ENCODE measurements at places on chromosomes 2 and 18.

- DNase-seq = no peak
Observed at GRCh38 chr2:98379311-98380202, 33.3 kb downstream of the CNGA3 start.

DNA sequence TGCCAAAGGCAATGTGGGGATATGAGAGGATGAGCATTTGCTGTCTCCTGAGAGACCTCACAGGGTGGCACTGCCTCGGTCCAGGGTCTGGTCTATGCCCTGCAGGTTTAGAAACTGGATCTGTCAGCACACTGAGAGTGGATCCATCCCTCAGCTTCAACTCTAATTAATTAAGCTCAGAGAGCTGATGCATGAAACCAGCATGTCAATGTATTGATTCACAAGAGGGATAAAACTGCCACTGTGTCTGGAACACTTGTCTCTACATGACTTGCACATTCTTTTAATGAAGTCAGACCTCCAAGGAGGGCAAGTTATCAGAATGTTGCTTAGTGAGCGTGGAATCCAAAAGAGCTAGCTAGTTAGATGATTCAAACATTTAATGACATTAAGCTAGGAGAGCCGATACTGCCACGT, 22.5 kb upstream of the POLE4 start:
- no peak for DNase-seq

- no peak for DNase-seq
Observed at GRCh38 chr2:7709907-7710306, 792.7 kb downstream of the RNF144A start.

- DNase-seq = no peak
Observed at GRCh38 chr2:127027715-127028114, 79.2 kb downstream of the BIN1 start.

- DNase-seq = peak; percentile 46
Observed at GRCh38 chr2:95389245-95390119, 13.0 kb upstream of the FAHD2A start.

DNA sequence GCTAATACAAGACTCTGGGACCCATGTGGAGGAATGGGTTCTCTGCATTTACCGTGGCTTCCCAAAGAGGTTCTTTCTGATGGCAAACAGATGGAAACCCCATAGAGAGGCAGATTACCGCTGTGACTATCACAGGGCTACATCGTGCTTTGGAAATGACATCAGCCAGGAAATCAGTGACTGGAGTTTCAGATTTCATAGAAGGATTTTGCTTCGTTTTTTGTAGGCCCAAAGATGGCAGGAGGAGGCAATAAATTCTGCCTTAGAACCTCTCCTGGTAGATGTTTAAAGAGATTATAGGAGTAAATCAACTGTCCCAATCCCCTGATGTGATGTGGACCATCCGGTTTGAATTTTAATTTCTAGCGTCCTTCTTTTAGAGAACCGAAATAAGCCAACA, 214.1 kb downstream of the AGPS start:
- no peak for DNase-seq

- no peak for DNase-seq
Observed at GRCh38 chr2:224545884-224546644, 39.1 kb downstream of the CUL3 start.

DNA sequence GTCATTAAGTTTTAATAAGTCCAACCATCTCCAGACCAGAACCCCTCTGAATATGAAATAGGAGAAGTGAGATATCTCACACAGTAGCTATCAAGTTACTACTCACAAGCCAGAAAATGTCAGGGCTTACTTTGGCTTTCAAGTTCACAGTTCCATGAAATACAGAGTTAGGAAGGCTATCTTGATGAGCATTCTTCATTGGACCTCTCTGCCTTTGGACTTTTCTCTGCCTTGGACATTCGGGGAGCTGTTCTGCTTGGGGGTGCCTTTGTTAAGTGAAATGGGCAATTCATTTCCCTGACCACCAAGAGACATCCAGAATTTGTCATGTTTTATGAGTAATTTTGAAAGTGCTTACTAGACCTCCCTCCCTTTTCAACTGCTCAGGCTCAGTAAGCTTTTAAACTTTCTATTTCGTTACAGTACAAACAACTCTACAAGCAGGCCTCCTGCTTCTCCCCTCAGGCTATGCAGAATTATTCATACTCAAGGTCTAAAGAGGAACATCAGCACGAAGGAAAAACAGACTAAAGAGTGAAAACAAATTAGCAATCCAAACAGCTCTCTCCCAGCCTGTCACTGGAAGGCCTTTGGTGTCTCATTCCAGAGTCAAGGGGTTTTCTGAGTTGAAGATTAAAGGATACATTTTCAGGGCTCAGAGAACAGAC, 95.3 kb downstream of the MREG start:
- DNase-seq = no peak

- DNase-seq = no peak
Observed at GRCh38 chr2:161199912-161200701, 39.9 kb downstream of the TANK start.

GRCh38 chr2:112634153-112634873, 11.4 kb upstream of the SLC20A1 start:
- no peak for DNase-seq

DNA sequence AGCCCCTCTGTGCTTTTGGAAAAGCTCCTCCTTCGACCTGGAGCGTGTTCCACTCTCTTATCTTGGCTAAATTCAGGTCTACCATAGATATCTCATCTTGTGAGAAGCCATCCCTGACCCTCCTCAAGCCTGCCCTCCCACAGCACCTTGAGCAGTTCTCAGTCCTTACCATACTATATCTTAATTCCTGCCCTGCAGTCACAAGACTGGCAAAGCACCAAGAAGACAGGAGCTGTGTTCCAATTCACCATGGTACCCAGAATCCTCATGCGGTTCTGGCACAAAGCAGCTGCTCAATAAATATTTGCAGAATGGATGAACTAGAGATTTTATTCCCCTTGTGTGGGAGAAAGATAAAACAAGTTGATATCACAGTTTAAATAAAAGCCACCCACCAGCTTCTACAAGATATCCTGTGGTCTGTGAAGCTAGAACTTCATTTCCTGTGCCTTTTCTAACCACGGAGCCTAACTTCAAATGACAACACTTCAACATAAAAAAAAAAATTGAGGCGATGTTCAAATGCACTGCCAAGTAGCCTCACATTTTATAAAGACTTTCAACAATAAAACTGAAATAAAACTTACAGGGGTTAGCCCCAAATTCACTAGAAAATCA, 19.5 kb downstream of the MARCHF4 start:
- no peak for DNase-seq

Data from stimulated activated CD4-positive, alpha-beta T cell treated with anti-CD3 and anti-CD28 coated beads, Interleukin-12 subunit alpha, Interleukin-12 subunit beta, amount 100 ng/mL, for 48 hours (primary cell).